Esophagus squamous epithelium (tissue), 5 donors: ENCODE measurements at places on chromosomes 6 and 20. TPM values are rescaled to one million over a fixed set of nuclear protein-coding genes. Genes with fewer than 3 reads are reported as not detected.

DNA sequence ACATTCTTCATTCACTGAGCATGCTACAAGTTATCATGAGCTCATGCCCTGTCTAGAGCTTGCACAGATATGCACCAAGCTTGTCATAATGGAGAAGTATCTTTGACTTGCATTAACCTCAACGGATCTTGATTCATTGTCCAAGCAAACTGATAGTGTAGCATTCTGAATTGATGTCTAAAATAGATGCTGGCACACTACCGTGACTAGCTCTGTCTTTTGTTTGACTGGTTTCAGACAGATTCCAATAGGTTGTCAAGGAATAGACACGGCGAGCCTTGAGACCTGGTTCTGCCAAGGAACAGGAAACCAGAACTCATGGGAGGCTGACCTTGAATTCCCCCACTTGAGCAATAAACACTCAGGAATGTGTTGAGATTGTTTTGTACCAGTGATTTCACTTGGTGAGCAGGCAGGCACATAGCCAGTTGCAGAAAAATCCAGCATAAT, 1153.1 kb upstream of the GJE1 start:
- H3K4me1 ChIP-seq = no peaks in the 10 kb centered on the region
- H3K27me3 ChIP-seq = no peaks in the 10 kb centered on the region
- no peak overlapping the region for H3K27ac ChIP-seq
- DNase-seq = no peak
- H3K4me3 ChIP-seq = no peak overlapping the region
- no peaks in the 10 kb centered on the region for H3K36me3 ChIP-seq

Gene TRIM10
- not detected for total RNA-seq

Gene CLIC5
- total RNA-seq = 1.1 TPM

Gene NOX3
- total RNA-seq = not detected
